ENCODE measurements at places on chromosomes 16 and 17. TPM values are rescaled to one million over a fixed set of nuclear protein-coding genes. Genes with fewer than 3 reads are reported as not detected.

DNA sequence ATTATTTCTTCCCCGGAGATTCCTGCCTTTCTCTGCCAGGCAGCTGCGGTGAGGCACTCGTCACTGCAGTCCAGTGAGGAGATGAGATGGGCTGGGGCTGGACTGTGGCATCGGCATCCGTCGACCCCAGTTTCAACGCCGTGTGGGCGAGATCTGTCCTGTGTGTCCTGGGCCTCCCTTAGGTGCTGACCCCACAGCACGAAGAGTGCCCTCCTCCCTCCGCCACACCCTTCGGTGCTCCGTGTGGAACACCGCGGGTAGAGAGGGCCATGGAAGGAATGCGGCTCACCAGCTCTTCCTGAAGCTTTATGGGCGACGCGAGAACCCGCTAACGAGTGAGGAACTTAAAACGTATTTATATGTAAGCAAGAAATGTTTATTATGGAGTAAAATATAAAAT is 17.6 kb downstream of the ACSF3 start:
- peaks cover 20% of the 10 kb centered on the region for H3K36me3 ChIP-seq
- peaks cover 23% of the 10 kb centered on the region for H3K4me1 ChIP-seq
- no peak for DNase-seq
- H3K27ac ChIP-seq = no peak overlapping the region
- no peaks in the 10 kb centered on the region for H3K27me3 ChIP-seq

DNA sequence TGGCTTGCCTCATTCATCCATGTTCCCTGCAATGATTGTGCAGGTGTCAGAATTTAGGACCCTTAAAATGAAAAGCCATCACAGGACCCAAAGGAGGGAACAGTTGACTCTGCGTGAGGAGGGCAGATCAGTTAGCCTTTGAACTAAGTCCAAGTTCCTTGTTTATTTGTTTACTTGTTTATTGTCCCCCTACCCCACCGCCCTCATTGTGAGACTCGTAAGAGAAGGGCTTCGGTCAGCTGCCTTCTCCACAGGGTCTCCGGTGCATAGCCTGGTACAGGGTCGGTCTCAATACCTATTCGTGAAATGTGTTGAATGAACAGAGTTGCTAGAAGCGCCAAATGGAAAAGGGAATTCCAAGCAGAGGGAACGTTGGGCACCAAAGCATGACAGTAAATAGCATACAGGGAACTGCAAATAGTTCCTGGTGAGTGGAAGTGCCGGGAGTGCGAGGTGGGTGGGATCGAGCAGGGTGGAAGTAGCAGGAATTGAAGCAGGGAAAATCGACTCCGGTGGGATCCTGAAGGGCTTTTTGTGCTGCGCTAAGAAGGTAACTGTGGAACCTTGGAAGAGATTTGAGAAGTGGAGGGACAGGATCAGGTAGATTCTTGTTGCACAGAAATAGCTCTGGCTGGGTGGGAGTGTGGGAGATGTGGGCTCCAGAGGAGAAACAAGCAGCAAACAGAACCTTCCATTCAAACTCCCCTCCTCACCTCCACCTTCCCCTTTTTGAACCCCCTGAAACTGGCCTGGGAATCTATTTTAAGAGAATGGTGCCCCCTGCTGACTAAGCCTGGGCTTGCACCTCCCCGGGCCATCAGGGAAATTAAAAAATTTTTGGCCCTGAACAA is 12.7 kb downstream of the SLC35B1 start:
- H3K27ac ChIP-seq = peak overlapping the region; percentile 96
- DNase-seq = peak; percentile 73
- no peaks in the 10 kb centered on the region for H3K27me3 ChIP-seq
- H3K4me1 ChIP-seq = peaks cover 22% of the 10 kb centered on the region
- H3K4me3 ChIP-seq = peak overlapping the region; percentile 57
- peaks cover 6% of the 10 kb centered on the region for H3K36me3 ChIP-seq

TEX14 gene
- total RNA-seq = 0.22 TPM

ATP2C2 gene
- not detected for total RNA-seq

DNA sequence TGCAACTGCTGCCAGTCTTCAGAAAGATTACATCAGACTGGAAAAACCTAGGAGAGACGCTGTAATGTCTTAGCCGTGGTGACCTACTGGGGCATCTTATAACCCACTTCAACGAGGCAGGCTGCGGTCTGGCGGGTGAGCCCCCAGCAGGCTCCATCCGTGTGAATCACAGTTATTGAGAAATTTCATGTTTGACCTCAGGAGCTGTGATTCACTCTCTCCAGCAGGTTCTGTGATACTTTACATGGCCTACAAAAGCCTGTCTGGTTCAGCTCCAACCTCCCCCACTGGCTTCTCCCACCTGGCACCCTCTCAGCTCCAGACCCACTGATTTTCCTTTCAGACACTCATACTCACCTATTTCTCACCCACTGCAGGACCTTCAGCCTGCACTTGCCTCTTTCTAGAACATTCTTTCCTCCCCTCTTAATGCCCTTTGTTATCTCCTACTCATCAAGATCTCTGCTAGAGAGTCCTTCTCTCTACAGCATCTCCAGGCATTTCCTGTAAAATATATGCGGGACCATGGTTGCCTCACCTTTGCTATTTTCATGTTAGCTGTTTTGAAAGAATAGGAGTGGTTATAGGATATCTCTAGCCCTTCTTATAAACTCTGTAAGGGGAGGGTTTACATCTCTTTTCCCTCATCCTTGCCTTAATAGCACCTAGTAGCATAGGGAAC is 227.9 kb downstream of the MAF start:
- H3K4me3 ChIP-seq = peak overlapping the region; percentile 45
- peaks cover 33% of the 10 kb centered on the region for H3K4me1 ChIP-seq
- H3K27ac ChIP-seq = peak overlapping the region; percentile 77

B3GNT9 gene
- total RNA-seq = 3.3 TPM

TBC1D3G gene
- not detected for total RNA-seq

- no peak for DNase-seq
- H3K27me3 ChIP-seq = no peaks in the 10 kb centered on the region
- H3K36me3 ChIP-seq = no peaks in the 10 kb centered on the region
- peak overlapping the region; percentile 67 for H3K4me3 ChIP-seq
- peak overlapping the region; percentile 98 for H3K27ac ChIP-seq
- H3K4me1 ChIP-seq = peaks cover 50% of the 10 kb centered on the region
Measured at GRCh38 chr17:38724337-38724988, 5.7 kb upstream of the CISD3 start.

DNA sequence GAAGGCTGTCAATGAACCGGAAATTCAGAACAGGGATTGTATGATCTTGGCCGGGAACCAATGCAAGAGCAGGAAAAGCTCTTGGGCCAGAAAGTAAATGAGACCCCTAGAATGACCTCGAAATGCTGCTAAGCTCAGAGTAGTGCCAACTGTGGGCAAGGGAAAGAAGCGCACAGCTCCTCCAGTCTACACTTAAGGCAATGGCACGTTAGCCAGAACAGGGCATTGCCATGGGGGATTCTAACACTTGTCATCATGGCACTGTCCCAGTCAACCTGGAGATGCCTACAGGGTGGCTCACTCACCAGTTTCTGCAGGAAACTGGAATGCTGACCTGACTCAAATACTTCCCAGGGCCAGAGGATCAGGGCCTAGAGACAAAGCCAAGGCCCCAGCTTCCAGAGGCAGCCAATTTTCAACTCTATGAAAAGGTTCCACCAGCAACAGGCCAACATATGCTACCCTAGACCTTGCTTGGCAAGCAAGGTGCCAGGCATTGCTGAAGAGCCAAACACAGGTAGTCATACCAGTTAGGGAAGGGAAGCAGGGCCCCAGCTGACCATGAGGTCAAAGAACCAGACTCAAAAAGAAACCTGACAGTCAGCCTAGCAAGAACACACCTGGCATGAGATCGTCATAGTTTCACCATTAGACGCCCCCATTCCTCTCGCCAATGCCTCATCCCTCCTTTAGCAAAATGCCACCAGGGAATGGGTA is 34.9 kb downstream of the ARHGAP17 start:
- no peak for DNase-seq
- H3K4me3 ChIP-seq = no peak overlapping the region
- peaks cover 4% of the 10 kb centered on the region for H3K36me3 ChIP-seq
- no peak overlapping the region for H3K27ac ChIP-seq
- H3K4me1 ChIP-seq = peaks cover 30% of the 10 kb centered on the region

DNA sequence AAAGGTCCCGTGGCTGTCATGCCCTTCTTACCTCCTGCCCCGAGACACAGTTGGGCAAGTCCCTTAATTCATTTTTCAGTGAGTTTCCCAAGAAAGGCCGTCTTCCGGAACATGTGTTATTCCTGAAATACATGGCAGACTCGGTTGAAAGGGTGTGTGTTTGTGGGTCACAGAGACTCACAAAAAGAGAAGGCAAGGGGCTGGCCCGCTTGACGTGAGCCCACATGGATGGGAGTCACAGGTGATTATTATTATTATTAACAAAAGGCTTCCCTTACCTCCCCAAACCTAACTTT is 34.1 kb upstream of the CCR7 start:
- H3K27me3 ChIP-seq = no peaks in the 10 kb centered on the region
- peak overlapping the region; percentile 87 for H3K27ac ChIP-seq
- peak overlapping the region; percentile 70 for H3K4me3 ChIP-seq
- H3K36me3 ChIP-seq = no peaks in the 10 kb centered on the region

- peak; percentile 45 for DNase-seq
- peaks cover 6% of the 10 kb centered on the region for H3K4me1 ChIP-seq
- no peak overlapping the region for H3K4me3 ChIP-seq
- H3K27ac ChIP-seq = no peak overlapping the region
- H3K36me3 ChIP-seq = no peaks in the 10 kb centered on the region
Measured at GRCh38 chr17:3574231-3574630, 16.6 kb upstream of the TRPV3 start.

FBXO47 gene
- not detected for total RNA-seq

GRCh38 chr17:52047086-52047485 is 111.4 kb downstream of the CA10 start:
- H3K27ac ChIP-seq = no peak overlapping the region
- H3K36me3 ChIP-seq = no peaks in the 10 kb centered on the region
- DNase-seq = no peak
- H3K4me1 ChIP-seq = no peaks in the 10 kb centered on the region

GRCh38 chr17:82034371-82035011 is 3.0 kb downstream of the DCXR start:
- peaks cover 22% of the 10 kb centered on the region for H3K4me1 ChIP-seq
- DNase-seq = no peak
- H3K4me3 ChIP-seq = no peak overlapping the region

- H3K36me3 ChIP-seq = peaks cover 15% of the 10 kb centered on the region
- no peak overlapping the region for H3K4me3 ChIP-seq
- H3K27ac ChIP-seq = peak overlapping the region; percentile 53
- H3K4me1 ChIP-seq = peaks cover 39% of the 10 kb centered on the region
Measured at GRCh38 chr17:78707016-78707415, 75.1 kb downstream of the CYTH1 start.

- H3K27ac ChIP-seq = no peak overlapping the region
- no peak for DNase-seq
- peaks cover 9% of the 10 kb centered on the region for H3K27me3 ChIP-seq
Measured at GRCh38 chr17:41178341-41178740, 320 bp upstream of the KRTAP4-2 start.

- H3K4me1 ChIP-seq = peaks cover 11% of the 10 kb centered on the region
- H3K27me3 ChIP-seq = no peaks in the 10 kb centered on the region
- no peak overlapping the region for H3K4me3 ChIP-seq
Measured at GRCh38 chr17:40017422-40018080, 2.3 kb downstream of the CSF3 start.

KRTAP17-1 gene
- not detected for total RNA-seq

IL34 gene
- total RNA-seq = not detected

DNA sequence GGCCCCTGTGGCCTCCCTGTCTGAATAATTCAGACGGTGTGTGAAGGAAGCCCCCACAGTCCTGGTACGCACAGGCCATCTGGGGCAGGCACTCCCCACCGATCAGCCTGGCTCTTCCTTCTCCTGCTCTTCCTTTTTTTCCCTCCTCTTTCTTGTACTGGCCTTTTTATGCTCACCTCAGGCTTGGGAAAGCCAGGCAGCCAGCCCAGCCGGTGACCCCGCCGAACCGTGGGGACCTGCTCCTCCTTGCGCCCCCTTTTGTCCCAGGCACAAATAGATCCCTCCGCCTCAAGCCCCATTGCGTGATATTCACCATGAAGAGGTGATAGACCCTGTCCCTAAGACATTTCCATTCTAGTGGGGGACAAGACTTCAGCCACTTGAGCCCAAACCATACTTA is 80.2 kb upstream of the BRD7 start:
- H3K4me3 ChIP-seq = no peak overlapping the region
- no peak overlapping the region for H3K27ac ChIP-seq
- H3K36me3 ChIP-seq = no peaks in the 10 kb centered on the region
- no peaks in the 10 kb centered on the region for H3K4me1 ChIP-seq
- DNase-seq = no peak

DNA sequence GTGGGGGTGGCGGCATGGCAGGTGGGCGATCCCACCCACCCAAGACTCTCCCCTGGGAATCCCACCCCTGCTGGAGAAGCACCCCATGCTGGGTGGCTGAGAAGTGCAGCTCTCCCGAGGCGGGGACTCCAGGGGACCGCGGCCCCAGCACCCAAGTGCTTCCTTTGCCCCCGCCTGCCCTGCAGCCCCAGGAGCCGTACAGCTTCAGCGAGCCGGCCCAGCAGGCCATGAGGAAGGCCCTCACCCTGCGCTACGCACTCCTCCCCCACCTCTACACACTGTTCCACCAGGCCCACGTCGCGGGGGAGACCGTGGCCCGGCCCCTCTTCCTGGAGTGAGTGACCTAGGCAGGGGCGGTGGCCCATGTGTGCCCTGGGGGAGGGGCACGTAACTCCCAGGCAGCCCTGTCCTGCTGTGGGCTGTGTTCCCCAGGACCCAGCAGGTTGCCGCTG is 11.7 kb downstream of the GAA start:
- no peak overlapping the region for H3K4me3 ChIP-seq
- no peaks in the 10 kb centered on the region for H3K4me1 ChIP-seq
- no peak for DNase-seq
- H3K36me3 ChIP-seq = no peaks in the 10 kb centered on the region
- H3K27me3 ChIP-seq = no peaks in the 10 kb centered on the region

TNFSF12 gene
- 69.3 TPM for total RNA-seq

DNA sequence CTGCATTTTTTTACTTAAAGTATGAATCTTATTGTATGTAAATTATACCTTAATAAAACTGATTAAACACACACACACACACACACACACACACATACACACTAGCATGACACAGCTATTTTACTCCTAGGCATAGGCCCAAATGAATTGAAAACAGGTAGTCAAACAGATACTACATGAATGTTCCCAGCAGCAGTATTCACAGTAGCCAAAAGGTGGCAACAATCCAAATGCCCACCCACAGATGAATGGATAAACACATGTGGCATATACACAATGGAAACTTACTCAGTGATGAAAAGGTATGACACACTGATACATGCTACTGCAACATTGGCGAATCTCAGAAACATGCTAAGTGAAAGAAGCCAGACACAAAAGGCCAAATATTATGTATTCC is 223.5 kb downstream of the CYB561 start:
- no peaks in the 10 kb centered on the region for H3K36me3 ChIP-seq
- H3K4me1 ChIP-seq = no peaks in the 10 kb centered on the region
- no peak overlapping the region for H3K27ac ChIP-seq
- DNase-seq = no peak
- H3K27me3 ChIP-seq = no peaks in the 10 kb centered on the region

DNA sequence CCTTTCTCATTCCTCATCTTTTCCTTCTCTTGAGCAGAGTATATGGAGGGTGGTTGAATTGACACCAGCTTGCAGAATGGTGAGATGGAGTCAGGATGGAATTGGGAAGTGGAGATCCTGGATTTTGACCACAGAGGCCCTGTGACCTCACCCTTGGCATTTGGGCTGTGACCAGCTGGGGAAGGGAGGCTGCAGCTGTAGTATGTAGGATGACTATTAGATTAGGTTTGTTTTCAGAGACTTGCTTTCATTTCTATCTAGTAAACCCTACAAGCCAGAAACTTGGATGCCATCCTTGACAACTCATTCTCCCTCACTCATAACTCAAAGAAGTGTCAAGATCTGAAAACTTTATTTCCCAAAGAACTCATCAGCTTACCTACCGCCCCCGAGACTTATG is 5.9 kb downstream of the GNGT2 start:
- H3K27ac ChIP-seq = no peak overlapping the region
- H3K27me3 ChIP-seq = no peaks in the 10 kb centered on the region
- H3K36me3 ChIP-seq = no peaks in the 10 kb centered on the region

- H3K36me3 ChIP-seq = peaks cover 27% of the 10 kb centered on the region
- H3K27me3 ChIP-seq = no peaks in the 10 kb centered on the region
- H3K27ac ChIP-seq = peak overlapping the region; percentile 92
Measured at GRCh38 chr16:48596326-48596725, 13.7 kb downstream of the N4BP1 start.
